ENCODE measurements at places on chromosomes 1 and 21. TPM values are rescaled to one million over a fixed set of nuclear protein-coding genes. Genes with fewer than 3 reads are reported as not detected.
A peak's percentile ranks its signal among the peaks of the same experiment; 100 is the strongest.

GRCh38 chr1:30864681-30865080, 43.9 kb downstream of the SDC3 start:
- H3K4me3 ChIP-seq = no peak overlapping the region
- DNase-seq = no peak
- H3K4me1 ChIP-seq = no peaks in the 10 kb centered on the region

DNA sequence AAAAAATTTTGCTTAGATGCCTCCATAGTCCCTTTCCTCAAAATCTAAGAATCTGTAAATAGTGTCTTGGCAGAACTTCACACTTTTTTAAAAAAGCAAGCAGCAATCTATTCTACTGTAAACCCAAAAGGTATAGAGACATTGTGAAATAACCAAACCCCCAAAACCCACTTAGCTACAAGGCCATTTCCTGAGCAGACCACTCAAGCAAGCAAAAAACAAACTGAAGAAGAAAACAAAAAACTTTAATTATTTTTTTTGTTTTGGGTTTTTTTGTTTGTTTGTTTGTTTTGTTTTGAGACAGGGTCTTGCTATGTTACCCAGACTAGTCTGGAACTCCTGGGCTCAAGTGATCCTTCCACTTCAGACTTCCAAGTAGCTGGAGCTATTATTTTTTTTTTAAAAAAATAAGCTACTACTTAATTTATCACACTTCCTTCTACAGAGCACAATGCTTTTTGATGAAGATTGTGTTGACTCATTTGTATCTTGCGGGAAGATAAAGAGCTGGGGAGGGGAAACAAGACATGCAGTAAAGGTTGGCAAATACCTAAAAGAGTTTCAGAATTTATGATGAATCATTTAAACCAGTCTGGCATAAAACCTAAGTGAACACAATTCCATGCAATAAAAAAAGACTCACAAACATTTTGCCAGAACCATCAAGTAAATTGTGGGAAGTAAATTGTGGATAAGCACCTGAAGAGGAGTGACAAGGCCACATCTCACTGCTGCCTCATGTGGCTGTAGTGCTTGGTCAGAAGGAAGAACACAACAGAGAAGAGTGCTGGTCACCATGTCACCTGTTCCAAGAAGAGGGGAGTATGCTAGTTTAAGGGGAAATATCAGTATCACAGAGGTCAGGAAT, 2.7 kb upstream of the PTPN22 start:
- no peak overlapping the region for H3K4me3 ChIP-seq
- H3K4me1 ChIP-seq = no peaks in the 10 kb centered on the region
- no peaks in the 10 kb centered on the region for H3K36me3 ChIP-seq
- H3K27ac ChIP-seq = no peak overlapping the region
- no peak for DNase-seq
- no peaks in the 10 kb centered on the region for H3K27me3 ChIP-seq

DNA sequence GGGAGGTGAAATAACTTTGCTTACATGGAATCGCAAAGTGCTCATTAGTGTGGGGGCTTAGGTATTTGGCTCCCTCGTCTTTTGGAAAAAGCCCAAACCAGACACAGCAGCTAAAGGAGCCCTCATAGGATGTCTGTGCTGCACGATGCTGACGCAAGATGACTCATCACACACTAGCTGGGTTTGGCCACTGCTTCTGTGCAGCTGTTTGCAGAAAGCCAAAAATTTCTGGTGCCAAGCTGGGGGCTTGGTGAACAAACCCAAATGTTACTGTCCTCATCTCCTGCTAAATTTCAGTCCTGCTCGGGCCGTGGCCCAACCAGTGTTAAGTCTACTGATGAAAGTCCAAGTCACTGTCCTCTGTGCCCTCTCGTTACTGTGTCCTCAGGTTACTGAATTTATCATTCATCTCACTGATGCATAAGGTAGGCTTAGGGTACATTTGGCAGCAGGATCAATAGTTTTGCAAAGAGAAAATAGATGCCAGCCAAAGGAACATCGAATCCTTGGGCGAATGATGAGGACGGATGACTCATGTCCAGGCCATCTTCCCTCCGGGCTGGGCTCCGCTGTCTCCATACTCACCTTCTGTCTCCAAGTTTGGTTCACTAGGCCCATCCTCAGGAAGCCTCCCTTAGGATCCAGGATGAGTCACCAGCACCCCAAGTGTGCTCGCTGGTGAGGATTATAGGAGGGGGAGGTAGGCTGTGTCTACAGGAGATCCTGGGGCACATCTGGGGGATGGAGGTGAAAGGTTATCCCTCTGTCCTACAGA, 177.7 kb downstream of the ADSS2 start:
- no peaks in the 10 kb centered on the region for H3K27me3 ChIP-seq
- no peak overlapping the region for H3K4me3 ChIP-seq
- peak; percentile 54 for DNase-seq
- no peak overlapping the region for H3K27ac ChIP-seq
- H3K36me3 ChIP-seq = no peaks in the 10 kb centered on the region

GRCh38 chr1:207191776-207192175, 87.7 kb downstream of the C4BPA start:
- no peaks in the 10 kb centered on the region for H3K36me3 ChIP-seq
- H3K27me3 ChIP-seq = no peaks in the 10 kb centered on the region
- H3K4me1 ChIP-seq = no peaks in the 10 kb centered on the region
- H3K27ac ChIP-seq = no peak overlapping the region

ADGRL4 gene
- total RNA-seq = 10.7 TPM

DNA sequence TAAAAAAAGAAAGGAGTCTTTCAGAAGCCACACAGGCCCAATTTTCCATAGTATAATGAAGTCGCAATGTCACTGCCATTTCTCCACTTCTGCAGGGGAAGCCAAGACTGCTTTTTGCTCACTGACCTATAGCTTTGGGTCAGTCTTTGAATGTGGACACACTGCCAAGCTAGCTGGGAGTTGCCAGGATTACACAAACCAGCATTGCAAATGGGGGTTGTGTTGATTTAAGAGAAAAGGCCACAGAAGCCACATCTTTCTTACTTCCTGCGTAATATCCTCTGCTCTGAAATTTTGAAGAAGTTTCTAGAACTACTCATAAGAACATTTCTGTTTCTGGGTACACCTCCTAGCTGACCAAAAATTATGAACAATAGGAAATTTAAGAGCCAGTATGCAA, 45.8 kb upstream of the SAMSN1 start:
- H3K4me1 ChIP-seq = no peaks in the 10 kb centered on the region
- no peak overlapping the region for H3K4me3 ChIP-seq
- H3K27ac ChIP-seq = no peak overlapping the region
- no peaks in the 10 kb centered on the region for H3K27me3 ChIP-seq

DNA sequence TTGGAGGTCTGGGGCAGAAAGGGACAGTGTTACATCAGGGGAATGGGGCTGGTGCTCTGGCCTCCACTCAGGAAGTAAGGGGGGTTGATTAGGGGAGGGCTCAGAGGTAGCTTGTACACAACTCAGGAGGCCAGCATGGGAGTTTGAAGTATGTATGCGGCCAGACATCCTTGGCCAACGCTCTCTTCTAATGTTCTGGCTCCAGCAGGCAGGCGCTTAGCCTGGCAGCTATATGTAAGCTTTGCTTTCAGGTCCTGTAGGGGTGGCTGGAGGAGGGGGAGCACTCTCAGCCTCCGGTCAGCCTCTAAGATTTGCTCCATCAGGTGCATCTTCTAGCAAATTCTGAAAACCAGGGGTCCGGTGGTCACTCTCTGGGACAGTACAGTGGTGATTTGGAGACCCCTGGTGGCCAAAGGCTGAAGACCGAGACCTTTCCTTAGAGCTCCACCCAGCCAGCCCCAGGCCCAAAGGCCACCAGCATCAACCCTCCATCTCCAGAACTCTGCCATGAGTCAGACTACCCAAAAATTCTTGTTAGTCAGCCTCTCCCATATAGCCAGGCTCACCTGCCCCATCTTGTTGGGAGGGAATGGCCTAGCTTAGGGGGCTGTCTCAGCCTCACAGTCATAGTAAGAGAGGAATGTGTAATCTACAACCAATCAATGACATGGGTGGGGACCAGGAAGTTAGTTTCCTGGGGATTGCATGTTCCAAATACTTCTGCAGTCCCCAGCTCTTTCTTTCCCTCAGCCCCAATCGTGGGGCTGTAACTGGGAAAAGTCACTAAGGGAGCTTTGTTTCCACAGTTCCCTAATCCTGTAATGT, 9.7 kb upstream of the COL8A2 start:
- H3K27me3 ChIP-seq = no peaks in the 10 kb centered on the region
- no peak for DNase-seq
- peak overlapping the region; percentile 63 for H3K27ac ChIP-seq
- peaks cover 32% of the 10 kb centered on the region for H3K36me3 ChIP-seq

- no peaks in the 10 kb centered on the region for H3K4me1 ChIP-seq
- no peaks in the 10 kb centered on the region for H3K36me3 ChIP-seq
- no peak for DNase-seq
Measured at GRCh38 chr1:209662879-209663327, 10.7 kb upstream of the LAMB3 start.

- no peak overlapping the region for H3K27ac ChIP-seq
- H3K27me3 ChIP-seq = no peaks in the 10 kb centered on the region
Measured at GRCh38 chr1:87942165-87942564, 613.5 kb downstream of the LMO4 start.

TEKT2 gene
- not detected for total RNA-seq

GRCh38 chr1:173424782-173425407, 52.2 kb upstream of the PRDX6 start:
- H3K36me3 ChIP-seq = peaks cover 6% of the 10 kb centered on the region
- no peaks in the 10 kb centered on the region for H3K27me3 ChIP-seq
- no peak overlapping the region for H3K27ac ChIP-seq
- DNase-seq = no peak

DNA sequence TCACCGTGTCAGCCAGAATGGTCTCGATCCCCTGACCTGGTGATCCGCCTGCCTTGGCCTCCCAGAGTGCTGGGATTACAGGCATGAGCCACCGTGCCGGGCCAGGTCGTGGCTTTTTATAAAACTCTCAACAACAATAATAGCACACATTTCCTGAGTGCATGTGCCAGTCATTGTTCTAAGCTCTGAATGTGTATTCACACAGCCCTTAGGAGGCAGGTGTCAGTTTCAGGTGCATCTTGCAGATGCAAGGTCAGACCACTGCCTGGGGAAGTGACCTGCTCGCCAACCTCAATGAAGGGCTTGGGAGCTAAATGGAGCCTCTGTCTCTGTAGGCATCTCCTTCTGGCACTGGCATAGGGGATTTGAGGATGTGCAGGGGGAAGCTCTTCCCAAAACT, 1.6 kb upstream of the LEFTY2 start:
- H3K36me3 ChIP-seq = no peaks in the 10 kb centered on the region
- H3K27ac ChIP-seq = peak overlapping the region; percentile 50
- DNase-seq = no peak

KIF14 gene
- not detected for total RNA-seq

DNA sequence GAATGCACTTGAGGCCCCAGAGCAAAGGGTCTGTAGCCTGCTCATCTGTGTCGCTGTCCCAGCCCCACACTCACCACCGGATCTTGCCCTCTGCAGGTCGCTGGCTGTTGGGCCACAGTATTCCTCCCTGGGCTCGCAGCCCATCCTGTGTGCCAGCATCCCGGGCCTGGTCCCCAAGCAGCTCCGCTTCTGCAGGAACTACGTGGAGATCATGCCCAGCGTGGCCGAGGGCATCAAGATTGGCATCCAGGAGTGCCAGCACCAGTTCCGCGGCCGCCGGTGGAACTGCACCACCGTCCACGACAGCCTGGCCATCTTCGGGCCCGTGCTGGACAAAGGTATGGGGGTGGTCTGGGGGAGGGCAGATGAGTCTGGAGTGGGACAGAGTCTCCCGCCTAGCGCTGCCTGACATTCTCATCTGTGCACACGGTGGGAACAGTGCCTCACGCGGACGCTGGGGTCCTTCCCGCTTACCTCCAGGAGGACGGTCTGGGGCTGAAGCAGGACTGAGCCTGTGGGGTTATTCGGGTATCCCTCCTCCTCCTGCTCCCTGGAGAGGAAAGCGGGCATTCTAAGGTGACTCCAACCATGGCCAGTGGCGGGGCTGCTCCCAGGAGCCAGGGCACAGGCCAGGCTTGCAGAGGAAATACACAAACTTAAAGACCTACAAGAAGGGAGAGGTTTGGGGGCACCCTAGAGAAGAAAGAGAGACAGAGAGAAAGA, 15.9 kb downstream of the WNT3A start:
- H3K27me3 ChIP-seq = peaks cover 6% of the 10 kb centered on the region
- H3K4me1 ChIP-seq = no peaks in the 10 kb centered on the region
- H3K36me3 ChIP-seq = no peaks in the 10 kb centered on the region
- no peak for DNase-seq
- no peak overlapping the region for H3K27ac ChIP-seq

- no peak within 1 kb of the TSS for H3K27ac ChIP-seq
- no peak for DNase-seq
- peaks cover 55% of the 10 kb centered on the region for H3K27me3 ChIP-seq
- H3K4me3 ChIP-seq = no peak within 1 kb of the TSS
- H3K36me3 ChIP-seq = no peaks in the 10 kb centered on the region
- peaks cover 7% of the 10 kb centered on the region for H3K4me1 ChIP-seq
Measured at GRCh38 chr1:1073743-1074587, at the start of gene RNF223. Gene RNF223 (minus strand): TSS chr1:1074306. CDS start chr1:1072566, 1,740 bp downstream.

FCRL6 gene
- not detected for total RNA-seq

- no peaks in the 10 kb centered on the region for H3K4me1 ChIP-seq
- no peak overlapping the region for H3K27ac ChIP-seq
- no peak for DNase-seq
- H3K27me3 ChIP-seq = peaks cover 5% of the 10 kb centered on the region
Measured at GRCh38 chr1:44076066-44076465, 42.6 kb upstream of the KLF17 start.
